ENCODE measurements at places on chromosomes 7 and 10. TPM values are rescaled to one million over a fixed set of nuclear protein-coding genes. Genes with fewer than 3 reads are reported as not detected.
A peak's percentile ranks its signal among the peaks of the same experiment; 100 is the strongest.

DNA sequence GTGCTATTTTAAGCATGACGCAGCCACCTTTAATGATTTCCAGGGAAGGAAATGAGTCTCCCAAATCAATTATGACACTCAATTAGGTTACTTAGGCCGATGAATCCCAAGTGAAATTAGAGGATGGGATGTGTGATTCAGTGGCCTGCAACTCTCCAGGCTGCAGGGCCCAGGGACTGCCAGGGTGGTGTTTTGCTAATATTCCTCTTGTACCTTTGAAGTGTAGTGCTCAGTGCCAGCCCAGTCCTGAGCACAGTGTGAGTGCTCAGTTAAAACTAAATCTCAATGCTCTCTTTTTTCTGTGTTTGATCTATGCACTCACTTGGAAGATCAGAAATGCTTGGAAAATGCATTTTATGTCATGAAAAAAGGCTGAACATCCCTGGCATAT is 51.6 kb downstream of the SEM1 start:
- DNase-seq = no peak

DNA sequence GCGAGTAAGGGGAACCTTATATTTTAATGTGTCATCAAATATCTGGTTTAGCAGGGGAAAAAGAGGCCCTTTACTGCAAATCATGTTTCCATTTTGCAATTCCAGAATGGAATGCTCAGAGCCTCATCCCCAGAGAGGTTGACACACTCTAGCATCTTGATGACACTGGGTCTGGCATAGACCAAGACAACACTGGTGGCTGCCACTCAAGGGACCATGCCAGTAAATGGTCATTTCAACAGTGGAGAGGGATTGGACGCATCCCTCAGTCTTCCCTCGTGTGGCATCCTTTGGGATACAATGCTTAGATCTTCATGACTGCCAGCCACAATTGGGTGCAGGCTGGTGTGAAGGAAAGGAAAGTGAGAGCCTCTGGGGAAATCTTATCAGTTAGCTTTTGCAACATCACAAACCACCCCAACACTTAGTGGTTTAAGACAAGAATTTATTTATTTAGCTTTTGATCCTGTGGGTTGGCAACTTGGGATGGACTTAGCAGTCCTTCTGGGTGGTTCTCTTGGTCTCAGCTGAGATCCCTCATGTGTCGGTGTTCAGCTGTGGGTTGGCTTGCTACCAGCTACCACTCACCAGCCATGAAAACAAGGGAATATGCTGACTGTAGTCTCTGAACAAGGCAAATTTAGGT is 21.6 kb downstream of the TACC2 start:
- no peak for DNase-seq

DNA sequence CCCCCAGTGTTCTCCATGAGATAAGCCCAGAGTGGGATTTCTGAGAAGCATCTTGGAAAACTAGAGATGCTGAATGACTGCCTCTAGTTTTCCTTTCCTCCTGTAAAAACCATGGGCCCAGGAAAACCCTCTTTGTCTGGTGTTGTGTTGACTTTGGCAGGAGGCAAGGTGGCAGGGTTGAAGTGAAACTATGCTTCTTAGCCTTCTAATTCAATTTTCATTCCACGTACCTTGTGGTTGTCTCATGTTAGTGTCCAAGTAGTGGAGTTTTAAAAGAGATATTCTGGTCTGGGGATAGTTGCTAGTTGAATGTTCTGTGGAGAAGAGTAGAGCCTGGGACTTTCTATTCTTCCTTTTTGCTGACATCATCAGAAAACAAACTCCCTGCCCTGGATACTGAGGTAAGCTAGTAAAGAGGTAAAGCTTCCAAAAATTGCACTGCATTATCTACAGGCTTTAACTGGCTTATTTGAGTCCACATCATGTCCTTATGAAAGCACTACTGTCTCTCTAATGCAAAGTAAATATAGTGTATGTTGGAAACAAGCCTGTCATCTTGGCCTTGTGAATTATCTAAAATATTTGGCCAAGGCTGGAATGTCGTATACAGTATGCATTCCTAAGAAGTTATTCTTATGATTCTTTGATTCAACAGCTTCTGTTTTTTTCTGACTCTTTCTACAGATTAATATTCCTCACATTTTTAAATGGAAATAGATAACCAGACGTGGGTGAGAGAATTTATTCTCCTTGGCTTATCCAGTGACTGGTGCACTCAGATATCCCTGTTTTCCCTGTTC is at the start of gene OR2F2:
Gene OR2F2, plus strand, starts transcription at position 708 of the 800 bp plus-strand sequence. Its CDS starts 0 bp downstream, at position 708.
- DNase-seq = no peak

DNA sequence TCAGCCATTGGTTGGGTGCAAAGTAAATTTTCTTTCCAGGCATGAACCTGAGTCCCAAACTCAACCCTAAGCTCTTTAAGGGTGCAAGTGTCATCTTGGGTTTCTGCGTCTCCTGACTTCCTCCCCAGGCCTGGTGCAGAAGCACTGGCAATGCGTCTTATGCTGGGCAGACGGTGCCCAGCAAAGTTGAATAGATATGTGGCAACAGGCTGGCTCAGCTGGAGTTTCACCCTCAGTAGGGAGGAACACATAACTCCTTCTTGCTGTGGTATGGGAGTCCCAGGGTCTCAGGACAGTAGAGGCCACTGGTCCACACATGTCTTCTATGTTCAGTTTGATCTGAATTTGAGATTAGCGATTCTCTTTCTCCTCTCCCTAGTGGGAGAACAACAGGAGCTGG is 181.3 kb downstream of the RPS24 start:
- DNase-seq = no peak

DNA sequence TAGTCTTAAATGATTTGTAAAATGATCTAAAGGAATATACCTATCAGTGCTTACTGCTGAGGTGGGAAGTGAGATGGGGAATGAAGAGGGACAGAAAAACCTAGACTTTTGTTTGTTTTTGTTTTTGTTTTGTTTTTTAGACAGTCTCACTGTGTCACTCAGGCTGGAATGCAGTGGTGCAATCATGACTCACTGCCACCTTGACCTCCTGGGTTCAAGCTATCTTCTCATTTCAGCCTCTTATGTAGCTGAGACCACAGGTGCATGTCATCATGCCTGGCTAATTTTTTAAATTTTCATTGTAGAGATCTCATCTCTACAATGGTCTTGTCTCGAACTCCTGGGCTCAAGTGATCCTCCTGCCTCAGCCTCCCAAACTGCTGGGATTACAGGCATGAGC is 116.4 kb upstream of the SEM1 start:
- DNase-seq = peak; percentile 19

- DNase-seq = no peak
Measured at GRCh38 chr7:40463446-40463845, 328.6 kb downstream of the SUGCT start.

Gene FAM3C
- 43.2 TPM for total RNA-seq

Gene WDR91
- 19.4 TPM for total RNA-seq

Gene SEC61A2
- 12.2 TPM for total RNA-seq
